Activated CD8-positive, alpha-beta T cell treated with anti-CD3 and anti-CD28 coated beads for 36 hours (primary cell): ENCODE measurements at places on chromosomes 2 and 18.

DNA sequence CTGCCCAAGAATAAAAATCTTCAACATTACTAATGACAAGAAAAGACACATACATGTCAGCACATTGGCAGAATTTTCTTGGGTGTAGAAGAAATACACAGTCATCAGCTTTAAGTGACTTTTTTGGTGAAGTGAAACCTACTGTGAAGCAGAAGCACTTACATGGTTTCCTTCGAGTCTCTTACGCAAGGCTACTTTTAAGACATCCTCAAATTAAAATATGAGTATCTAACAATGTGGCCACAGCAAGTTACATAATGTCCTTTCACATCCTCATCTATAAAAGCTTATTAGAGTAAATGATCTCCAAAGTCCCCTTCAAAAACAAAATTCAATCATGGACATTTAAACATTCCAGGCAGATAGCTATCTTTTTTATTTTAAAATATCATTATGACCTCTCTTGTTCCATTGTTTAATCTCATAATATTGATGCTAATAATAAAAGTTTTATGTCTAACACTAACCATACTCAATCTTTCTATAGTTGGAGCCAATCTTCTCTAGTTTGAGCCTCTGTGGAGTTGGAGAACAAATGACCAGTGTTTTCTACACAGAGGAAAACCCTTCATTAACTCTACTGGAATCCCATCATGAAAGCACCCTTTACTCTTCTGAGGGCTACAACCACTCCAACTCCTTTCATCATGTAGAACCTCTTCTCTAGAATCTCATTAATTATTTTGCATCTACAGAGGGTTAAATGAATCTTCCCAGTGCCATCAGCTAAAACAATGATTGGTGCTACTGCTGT, 182.2 kb upstream of the ZFP36L2 start:
- no peak for DNase-seq

- DNase-seq, result no peak
Measured at GRCh38 chr18:76486574-76486973, 8.5 kb downstream of the ZNF516 start.

DNA sequence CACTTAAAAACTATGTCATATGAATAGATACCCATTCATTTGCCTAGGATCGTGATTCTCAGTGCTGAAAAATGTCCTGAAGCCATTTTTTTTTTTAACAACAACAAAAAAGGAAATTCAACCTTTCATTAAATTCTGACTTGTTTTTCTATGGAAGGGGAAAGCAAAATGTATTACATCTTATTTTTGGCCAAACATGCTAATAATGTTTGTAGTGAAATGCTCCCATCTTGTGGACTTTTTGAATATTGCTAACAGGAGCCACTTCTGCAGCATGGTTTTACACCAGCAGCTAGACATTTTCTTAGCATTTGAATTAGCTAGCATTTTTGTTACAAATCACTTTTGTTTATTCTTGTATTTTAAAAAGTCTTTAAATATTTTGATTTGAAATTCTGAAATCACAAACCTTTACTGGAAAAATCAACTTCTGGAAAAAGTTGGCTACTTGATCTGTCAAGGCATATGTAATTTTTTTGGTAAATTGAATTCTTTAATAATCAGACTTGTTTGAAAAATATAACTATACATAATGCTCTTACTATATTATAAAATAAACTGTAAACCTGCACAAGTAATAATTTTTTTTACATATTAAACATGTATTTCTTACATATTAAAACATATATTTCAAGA, 75.8 kb downstream of the KIDINS220 start:
- no peak for DNase-seq

DNA sequence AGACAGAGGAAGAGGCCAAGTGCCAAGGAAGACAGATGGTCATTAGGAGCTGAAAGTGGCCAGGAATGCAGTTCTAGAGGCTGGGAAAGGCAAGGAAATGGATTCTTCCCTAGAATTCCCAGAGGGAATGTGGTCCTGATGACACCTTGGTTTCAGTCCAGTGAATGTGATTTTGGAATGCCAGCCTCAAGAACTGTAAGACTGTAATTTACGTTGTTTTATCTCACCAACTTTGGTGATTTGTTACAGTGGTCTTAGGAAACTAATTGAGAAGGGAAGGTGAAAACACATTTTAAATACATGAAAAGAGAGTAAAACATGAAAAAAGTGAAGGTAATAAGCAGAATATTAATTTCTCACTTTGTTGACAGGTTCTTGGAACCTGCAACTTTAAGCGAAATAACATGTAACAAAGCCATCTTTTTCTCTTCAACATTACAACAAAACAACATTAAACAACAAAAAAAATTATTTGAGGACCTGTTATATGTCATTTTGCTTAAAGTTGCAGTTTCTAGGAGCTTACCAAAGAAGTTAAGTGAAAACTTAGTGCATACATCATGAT, 370.2 kb downstream of the METTL4 start:
- DNase-seq, result no peak

DNA sequence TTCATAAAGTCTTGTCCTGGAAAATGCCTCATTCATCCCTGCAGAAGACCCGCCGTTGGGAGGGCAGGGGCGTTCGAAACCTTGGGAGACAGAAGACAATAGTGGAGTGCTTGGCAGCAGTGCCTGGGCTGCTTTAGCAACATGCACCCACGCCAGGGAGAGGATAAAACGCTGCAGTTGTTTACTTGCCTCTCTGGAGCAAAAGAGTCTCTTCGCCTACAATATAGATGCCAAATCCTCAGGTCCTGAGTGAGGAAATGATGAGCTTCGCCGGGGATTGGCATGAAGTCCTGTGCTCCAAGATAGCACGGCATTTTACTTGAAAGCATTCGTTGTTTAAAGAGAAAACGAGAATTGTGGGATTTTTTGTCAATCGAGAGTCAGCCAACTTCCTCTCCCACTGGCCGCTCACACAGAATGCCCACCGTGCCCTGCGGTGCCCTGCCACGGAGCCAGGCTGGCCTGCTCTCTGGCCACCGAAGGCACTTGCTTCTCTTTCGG, 152.5 kb upstream of the POU3F3 start:
- DNase-seq, result no peak

DNA sequence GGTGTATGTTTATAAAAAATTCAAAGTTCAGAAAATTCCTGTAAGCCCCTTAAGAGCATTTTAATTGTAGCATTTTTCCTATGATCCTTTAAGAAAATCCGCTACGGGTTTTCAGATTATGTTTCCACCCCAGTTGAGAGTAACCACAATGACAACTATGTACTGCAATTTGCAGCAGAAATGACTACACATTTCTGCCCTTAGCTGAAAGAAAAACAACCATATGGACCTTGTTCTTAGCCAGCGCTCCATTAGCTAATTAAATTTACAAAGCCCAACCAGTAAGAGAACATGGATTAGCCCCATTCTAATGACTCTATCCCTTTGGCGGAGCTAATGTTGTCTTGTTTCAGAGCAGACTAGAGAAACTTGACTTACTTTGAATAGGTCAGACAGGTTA, 247.6 kb downstream of the SLC8A1 start:
- DNase-seq, result no peak
